ENCODE measurements at places on chromosomes 1 and 21. TPM values are rescaled to one million over a fixed set of nuclear protein-coding genes. Genes with fewer than 3 reads are reported as not detected.
A peak's percentile ranks its signal among the peaks of the same experiment; 100 is the strongest.

The ADAMTSL4 gene
- 40.9 TPM for total RNA-seq

The IVL gene
- not detected for total RNA-seq

The AKR7A3 gene
- 0.20 TPM for total RNA-seq

The OR2W3 gene
- not detected for total RNA-seq

The FCN3 gene
- total RNA-seq = 2.4 TPM

The PARP1 gene
- 98.8 TPM for total RNA-seq

The DNASE2B gene
- not detected for total RNA-seq

The LGR6 gene
- total RNA-seq = 0.49 TPM

The OR6K6 gene
- total RNA-seq = not detected

The SLAMF6 gene
- 0.12 TPM for total RNA-seq

The KRTAP24-1 gene
- total RNA-seq = not detected

The IFI44L gene
- 8.0 TPM for total RNA-seq

The MAP3K21 gene
- 0.56 TPM for total RNA-seq

The FCRL2 gene
- not detected for total RNA-seq

The KRTAP21-2 gene
- not detected for total RNA-seq

The FBLIM1 gene
- total RNA-seq = 51.1 TPM

GRCh38 chr1:214397497-214397896 is 116.5 kb downstream of the SMYD2 start:
- DNase-seq = no peak
- H3K36me3 ChIP-seq = peaks cover 92% of the 10 kb centered on the region
- H3K27ac ChIP-seq = no peak overlapping the region

DNA sequence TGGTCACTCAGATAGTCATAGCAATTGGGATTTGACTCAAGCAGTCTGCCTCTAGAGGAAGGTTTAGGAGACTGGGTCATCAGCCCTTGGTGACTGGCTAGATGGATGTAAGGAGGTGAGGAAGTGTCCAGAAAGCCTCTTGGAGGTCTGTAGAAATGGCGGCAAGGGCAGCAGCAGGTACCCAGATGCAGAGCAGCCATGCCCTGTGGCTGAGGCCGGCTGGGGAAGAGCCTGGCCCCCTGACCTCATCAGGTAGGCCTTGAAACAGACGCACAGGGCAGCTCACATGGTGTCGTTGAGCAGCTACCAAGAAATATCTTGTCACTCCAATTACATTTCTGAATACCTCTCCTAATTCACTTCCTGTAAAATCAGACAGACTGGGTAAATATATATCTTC is 98.2 kb downstream of the DMRTB1 start:
- H3K4me1 ChIP-seq = no peaks in the 10 kb centered on the region
- no peaks in the 10 kb centered on the region for H3K36me3 ChIP-seq
- DNase-seq = no peak
- no peaks in the 10 kb centered on the region for H3K27me3 ChIP-seq
- H3K27ac ChIP-seq = no peak overlapping the region

- peaks cover 68% of the 10 kb centered on the region for H3K27me3 ChIP-seq
- H3K36me3 ChIP-seq = no peaks in the 10 kb centered on the region
- no peak overlapping the region for H3K27ac ChIP-seq
- H3K4me3 ChIP-seq = no peak overlapping the region
These were observed 21.5 kb downstream of the FOXD2 start for GRCh38 chr1:47459253-47459788.

GRCh38 chr1:107572674-107573211 is 392.2 kb downstream of the VAV3 start:
- H3K36me3 ChIP-seq = no peaks in the 10 kb centered on the region
- no peak overlapping the region for H3K27ac ChIP-seq
- no peaks in the 10 kb centered on the region for H3K27me3 ChIP-seq
- no peak for DNase-seq
- H3K4me1 ChIP-seq = no peaks in the 10 kb centered on the region
- no peak overlapping the region for H3K4me3 ChIP-seq

GRCh38 chr1:38274974-38275373 is 228.4 kb upstream of the POU3F1 start:
- H3K36me3 ChIP-seq = no peaks in the 10 kb centered on the region
- DNase-seq = no peak
- peaks cover 11% of the 10 kb centered on the region for H3K27me3 ChIP-seq
- no peak overlapping the region for H3K4me3 ChIP-seq
- H3K27ac ChIP-seq = no peak overlapping the region

DNA sequence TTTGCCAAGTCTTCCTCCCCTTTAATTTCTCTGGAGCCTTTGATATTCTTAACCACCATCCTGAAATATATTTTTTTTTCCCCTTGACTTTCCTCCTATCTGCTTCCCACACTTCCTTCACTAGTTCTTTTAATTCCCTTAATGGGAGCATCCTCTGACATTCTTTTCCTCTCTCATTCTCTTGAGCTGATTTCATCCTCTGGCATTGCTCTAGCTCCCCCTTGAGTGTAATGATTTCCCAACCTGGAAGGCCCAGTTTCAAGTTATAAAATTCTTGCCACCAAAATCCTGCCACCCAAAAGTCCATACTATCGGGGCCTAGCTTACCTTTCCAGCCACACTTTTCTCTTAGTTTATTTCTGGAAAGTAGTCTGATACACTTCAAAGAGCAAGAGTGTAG is 39.5 kb upstream of the UBE2U start:
- peaks cover 5% of the 10 kb centered on the region for H3K36me3 ChIP-seq
- H3K27ac ChIP-seq = no peak overlapping the region
- no peak for DNase-seq
- H3K4me3 ChIP-seq = no peak overlapping the region

DNA sequence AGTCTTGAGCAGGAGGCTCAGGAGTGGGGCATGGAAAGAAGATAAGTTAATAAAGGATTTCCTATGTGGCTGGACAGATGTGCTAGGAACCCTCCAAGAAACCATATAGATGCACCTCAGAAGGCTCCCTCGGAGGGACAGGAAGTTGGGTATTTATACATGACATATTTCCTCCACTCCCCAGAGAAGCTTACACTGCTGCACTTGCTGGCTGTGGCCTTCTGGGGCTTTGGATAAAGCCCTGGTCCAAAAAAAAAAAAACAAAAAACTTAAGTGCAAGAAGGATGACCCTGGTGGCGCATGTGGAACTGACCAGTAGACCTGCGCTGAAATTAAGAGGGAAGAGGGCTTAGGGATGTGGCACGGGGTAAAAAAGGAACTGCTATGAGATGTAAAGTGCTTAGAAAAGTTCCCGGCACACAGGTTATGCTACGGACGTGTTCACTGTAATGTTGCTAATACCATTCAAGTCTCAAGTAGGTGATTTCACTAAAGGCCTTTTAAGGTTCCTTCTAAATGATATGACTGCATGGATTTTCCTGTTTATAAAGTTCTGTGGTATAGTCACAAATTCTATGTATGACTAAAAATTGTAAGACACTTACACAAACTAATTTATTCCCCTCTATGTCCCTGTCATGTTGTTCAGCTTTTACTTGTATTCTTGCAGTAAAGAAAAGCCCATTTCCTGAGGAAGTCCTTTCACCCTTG is 253.6 kb downstream of the HMCN1 start:
- no peak overlapping the region for H3K4me3 ChIP-seq
- peaks cover 8% of the 10 kb centered on the region for H3K36me3 ChIP-seq
- no peaks in the 10 kb centered on the region for H3K27me3 ChIP-seq
- no peak for DNase-seq
- peaks cover 7% of the 10 kb centered on the region for H3K4me1 ChIP-seq

- H3K27me3 ChIP-seq = no peaks in the 10 kb centered on the region
- no peak for DNase-seq
- H3K4me1 ChIP-seq = no peaks in the 10 kb centered on the region
- H3K4me3 ChIP-seq = no peak overlapping the region
- H3K36me3 ChIP-seq = no peaks in the 10 kb centered on the region
These were observed 4.4 kb downstream of the PACC1 start for GRCh38 chr1:212410231-212410820.

DNA sequence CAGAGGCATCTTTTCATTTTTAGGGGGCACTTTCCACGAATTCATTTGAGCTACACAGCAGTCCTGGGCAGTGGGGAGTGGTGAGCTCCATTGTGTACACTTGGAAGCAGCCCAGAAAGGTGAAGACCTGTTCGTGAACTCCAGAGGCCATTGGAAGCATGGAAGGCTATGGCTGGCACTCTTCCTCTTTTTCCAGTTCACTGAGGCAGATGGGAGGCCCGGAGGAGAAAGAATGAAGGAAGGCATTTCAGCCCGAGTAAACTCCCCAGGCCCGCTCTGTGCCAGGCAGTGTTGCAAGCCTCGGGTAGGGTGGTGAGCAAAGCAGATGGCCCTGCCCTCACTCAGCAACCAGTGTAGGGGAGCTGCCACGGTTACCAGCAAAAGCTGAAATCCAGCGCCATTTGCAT is 673 bp upstream of the DHCR24 start:
- DNase-seq = no peak
- H3K36me3 ChIP-seq = no peaks in the 10 kb centered on the region
- H3K27me3 ChIP-seq = no peaks in the 10 kb centered on the region
- H3K4me1 ChIP-seq = peaks cover 12% of the 10 kb centered on the region
- H3K27ac ChIP-seq = peak overlapping the region; percentile 63
- peak overlapping the region; percentile 69 for H3K4me3 ChIP-seq

DNA sequence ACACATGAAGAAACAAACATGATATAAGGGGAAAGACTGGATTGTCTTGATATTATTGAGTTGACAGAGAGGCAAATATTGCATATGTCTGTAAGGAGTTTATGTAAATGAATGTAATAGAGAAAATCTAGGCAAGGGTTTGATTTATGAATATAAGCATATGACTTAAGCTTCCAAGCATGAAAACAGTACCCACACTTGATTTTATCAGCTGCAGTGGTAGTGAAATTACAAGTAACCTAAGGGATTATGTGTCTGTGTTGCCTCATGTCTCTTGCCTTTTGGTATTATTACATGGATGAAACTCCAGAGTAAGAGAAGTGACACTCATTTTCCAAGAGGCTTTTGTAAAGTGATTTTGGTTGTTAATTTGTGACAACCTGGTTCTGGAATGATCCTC is 1678.9 kb downstream of the KCNT2 start:
- no peak overlapping the region for H3K4me3 ChIP-seq
- H3K27me3 ChIP-seq = no peaks in the 10 kb centered on the region
- H3K4me1 ChIP-seq = no peaks in the 10 kb centered on the region
- no peaks in the 10 kb centered on the region for H3K36me3 ChIP-seq
- H3K27ac ChIP-seq = no peak overlapping the region
- no peak for DNase-seq

DNA sequence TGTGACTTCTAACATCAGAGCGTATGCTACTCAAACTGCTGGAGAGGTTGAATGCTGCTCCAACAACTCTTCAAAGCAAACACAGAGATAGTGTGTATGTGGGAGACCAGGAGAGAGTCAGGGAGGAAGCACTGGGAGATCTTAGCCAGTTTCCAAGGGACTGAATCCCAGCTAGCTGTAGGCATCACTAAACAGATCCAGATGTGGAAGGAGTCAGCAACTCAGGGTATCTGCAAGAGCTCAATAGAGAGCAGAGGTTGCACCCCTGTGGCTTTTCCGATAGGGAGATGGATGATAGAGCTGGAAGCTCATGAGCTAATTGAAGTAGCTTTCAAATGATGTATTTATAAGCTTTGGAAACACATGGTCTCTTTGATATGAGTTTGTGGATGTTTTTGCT is 168.9 kb upstream of the HOOK1 start:
- H3K36me3 ChIP-seq = no peaks in the 10 kb centered on the region
- DNase-seq = no peak
- H3K27ac ChIP-seq = no peak overlapping the region
- H3K4me1 ChIP-seq = no peaks in the 10 kb centered on the region

DNA sequence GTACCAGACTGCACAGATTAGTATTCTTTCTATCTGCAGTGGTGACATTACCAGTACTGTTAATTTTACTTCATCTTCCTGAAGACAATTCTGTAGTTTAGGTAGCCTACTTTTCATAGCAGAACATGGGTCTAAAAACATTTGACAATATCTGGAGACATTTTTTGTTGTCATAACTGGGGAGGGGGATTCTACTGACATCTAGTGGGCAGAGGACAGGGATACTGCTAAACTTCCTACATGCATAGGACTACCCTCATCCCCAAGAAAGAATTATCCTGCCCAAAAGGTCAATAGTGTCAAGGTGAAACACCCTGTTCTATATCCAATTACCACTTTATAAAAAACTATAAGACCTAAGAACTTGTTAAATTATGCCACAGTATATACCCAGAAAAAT is 3.4 kb upstream of the ARHGAP29 start:
- no peaks in the 10 kb centered on the region for H3K27me3 ChIP-seq
- H3K4me1 ChIP-seq = peaks cover 5% of the 10 kb centered on the region
- H3K27ac ChIP-seq = no peak overlapping the region

- H3K27ac ChIP-seq = no peak overlapping the region
- H3K4me1 ChIP-seq = no peaks in the 10 kb centered on the region
- no peak overlapping the region for H3K4me3 ChIP-seq
- no peaks in the 10 kb centered on the region for H3K36me3 ChIP-seq
These were observed 50.0 kb upstream of the POGK start for GRCh38 chr1:166789286-166789685.

DNA sequence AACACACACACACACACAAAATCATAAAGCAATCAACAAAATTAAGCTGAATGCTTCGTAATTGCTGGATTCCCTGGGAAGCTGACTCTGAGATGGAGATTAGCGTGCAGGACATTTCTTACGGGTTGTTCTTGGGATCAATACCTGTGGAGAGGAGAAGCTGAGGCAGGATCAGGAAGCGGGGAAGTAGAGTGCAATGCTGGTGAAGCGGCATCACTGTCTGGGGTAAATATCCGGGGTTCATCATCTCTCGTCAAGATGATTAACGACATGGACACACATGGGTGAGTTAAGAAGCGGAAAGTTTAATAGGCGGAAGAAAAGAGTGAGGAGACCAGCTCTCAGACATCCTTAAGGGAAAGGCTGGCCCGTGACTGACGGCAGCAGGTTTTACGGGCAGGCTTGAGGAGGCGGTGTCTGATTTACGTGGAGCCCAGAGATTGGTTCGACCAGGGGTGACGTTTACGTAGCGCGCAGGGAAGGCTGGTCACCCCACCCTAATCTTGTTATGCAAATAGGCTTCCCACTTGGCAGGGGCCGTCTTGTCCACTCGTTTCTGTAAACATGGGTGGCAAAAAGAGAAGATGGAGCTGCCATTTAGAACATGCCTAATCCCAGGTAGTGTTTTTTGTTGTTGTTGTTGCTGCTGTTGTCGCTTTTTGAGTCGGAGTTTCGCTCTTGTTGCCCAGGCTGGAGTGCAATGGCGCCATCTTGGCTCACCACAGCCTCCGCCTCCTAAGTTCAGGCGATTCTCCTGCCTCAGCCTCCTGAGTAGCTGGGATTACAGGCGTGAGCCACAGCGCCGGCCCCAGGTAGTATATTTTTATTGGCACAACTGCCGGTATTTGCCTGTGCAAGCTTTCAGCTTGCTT is 135.6 kb upstream of the KCNJ15 start:
- no peak overlapping the region for H3K27ac ChIP-seq
- H3K4me3 ChIP-seq = no peak overlapping the region
- no peaks in the 10 kb centered on the region for H3K36me3 ChIP-seq
- no peaks in the 10 kb centered on the region for H3K4me1 ChIP-seq
- no peaks in the 10 kb centered on the region for H3K27me3 ChIP-seq

- H3K4me3 ChIP-seq = no peak overlapping the region
- no peak overlapping the region for H3K27ac ChIP-seq
- H3K27me3 ChIP-seq = no peaks in the 10 kb centered on the region
- H3K4me1 ChIP-seq = peaks cover 17% of the 10 kb centered on the region
These were observed 94.6 kb upstream of the SLC44A3 start for GRCh38 chr1:94725566-94725965.

DNA sequence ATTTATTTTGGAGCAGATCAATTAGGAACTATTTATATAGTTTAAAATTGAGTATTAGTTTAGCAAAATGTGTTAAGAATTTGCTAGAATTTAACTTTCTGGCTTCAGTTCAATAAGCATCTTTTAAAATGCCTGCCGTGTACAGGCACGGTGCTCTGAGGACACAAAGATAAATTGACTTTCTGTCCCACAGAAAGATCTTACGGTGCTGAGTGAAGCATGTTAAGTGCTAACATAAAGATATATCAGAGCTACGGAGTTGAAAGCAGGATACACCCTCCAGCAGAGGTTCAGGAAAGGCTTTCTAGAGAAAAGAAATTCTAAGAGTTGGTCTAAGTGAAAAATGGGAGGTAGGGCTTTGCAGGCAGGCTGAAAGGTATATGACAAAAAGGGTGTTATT is 305.4 kb downstream of the GRIK1 start:
- no peaks in the 10 kb centered on the region for H3K36me3 ChIP-seq
- no peaks in the 10 kb centered on the region for H3K27me3 ChIP-seq
- no peaks in the 10 kb centered on the region for H3K4me1 ChIP-seq
